ENCODE measurements at places on chromosomes 5 and 9.

DNA sequence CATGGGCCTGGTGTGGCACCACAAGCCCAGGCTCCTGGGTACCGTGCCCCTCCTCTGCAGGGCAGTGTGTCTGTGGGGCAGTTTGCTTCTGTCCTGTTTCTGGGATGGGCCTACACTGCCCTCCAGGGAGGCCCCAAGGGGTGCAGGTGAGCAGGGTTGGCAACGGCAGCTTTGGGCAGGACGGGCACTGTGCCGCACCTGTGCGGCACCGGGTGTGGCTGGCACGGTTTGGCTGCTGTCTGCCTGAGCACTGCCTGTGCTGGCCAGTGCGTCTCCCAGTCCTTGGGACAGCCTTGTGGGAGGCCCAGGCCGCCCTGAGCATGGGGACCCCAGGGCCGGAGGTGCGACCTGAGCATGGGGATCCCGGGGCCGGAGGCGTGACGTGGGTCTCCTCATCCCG is 37.2 kb downstream of the RXRA start:
- DNase-seq: no peak

DNA sequence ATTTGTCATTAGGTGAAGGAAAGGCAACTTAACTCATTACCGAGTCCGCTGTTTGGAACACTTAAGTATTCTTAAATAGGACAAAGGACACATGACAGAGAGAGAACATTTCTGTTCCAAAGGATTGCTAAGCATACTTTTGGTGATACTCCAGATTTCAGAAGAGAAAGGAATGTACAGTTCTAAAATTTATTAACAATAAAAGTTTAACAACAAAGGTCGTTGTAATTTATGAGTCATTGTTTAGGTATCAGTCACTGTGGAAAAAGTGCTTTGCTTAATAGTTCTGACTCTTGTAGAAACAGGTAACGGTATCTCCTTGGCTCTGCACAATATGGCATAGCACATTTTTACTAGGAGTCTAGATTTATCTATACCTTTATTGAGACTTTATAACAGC is 36.3 kb upstream of the PAM start:
- DNase-seq: no peak

GRCh38 chr9:14315875-14316601 is 2.1 kb upstream of the NFIB start:
- DNase-seq: no peak

- no peak for DNase-seq
Observed at GRCh38 chr9:120175031-120175430, 404.9 kb downstream of the CDK5RAP2 start.

- peak; percentile 80 for DNase-seq
Observed at GRCh38 chr5:174119468-174119881, 74.0 kb downstream of the NSG2 start.

GRCh38 chr5:29960323-29960722 is 1233.2 kb upstream of the CDH6 start:
- DNase-seq: no peak

GRCh38 chr9:19286634-19287188 is 56.2 kb downstream of the DENND4C start:
- DNase-seq: no peak

- peak; percentile 44 for DNase-seq
Observed at GRCh38 chr5:147483961-147484707, 25.7 kb downstream of the DPYSL3 start.

- DNase-seq: no peak
Observed at GRCh38 chr9:132730054-132731033, 60.1 kb downstream of the GTF3C4 start.

DNA sequence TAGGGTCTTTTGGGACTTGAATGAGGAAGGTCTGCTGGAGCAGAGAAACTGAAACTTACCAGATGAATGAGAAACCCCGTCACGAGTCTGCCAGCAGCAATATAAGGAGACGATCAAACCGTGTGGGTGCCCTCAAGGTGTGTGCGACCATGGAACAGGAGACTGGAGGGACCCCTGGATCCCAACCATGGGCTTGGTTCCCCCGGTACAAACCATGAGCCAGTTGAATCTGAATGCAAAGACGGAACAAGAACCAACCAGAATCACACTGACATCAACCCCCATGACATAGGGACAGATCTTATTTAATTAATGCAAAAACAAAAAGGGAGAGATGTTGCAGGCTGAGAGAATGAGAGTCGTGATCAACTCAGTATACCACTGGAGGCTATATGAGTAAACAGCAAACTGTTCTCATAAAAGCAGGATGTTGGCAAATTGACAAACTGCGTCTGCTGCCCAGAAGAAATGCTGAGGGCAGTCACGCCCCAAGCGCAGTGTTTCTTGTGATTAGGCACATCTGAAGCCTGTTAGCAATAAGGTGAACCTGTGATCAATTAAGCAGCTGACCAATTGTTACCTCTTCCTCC is 475.5 kb upstream of the ACO1 start:
- DNase-seq: no peak

DNA sequence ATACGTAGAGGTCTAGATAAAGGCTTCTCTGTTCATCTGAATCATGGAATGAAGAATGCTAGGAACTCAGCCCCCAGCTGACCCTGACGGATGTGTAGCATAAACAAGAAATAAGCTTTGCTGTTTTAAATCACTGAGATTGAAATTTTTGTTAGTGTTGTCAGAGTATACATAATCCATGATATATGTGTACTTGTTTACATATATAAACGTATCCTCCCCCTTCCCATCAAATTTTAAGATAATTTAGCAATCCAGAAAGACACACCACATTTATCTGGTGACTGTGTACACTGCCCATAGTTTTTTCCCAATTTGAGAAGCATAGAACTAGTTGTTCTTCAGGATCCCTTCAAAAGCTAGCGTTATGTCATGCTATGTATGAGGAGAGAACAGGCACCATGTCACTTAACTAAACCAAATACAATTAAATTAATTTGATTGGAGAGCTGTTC is 80.8 kb upstream of the OSMR start:
- DNase-seq: no peak

DNA sequence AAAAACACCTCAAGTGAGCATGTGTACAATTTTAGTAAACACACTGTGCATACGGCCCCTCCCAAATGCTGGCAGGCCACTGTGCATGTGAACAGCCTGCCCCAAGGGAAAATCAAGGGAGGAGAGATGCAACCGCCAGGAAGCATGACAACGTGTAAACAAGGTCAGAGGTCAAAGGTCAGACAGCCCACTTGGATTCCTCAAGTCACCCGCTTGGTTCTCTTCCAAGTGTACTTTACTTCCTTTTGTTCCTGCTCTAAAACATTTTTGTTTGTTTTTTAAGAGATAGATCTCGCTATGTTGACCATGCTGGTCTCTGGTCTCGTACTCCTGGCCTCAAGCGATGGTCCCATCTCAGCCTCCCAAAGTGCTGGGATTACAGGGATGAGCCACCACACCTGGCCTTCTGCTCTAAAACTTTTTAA is 126.7 kb upstream of the SHB start:
- DNase-seq: no peak

DNA sequence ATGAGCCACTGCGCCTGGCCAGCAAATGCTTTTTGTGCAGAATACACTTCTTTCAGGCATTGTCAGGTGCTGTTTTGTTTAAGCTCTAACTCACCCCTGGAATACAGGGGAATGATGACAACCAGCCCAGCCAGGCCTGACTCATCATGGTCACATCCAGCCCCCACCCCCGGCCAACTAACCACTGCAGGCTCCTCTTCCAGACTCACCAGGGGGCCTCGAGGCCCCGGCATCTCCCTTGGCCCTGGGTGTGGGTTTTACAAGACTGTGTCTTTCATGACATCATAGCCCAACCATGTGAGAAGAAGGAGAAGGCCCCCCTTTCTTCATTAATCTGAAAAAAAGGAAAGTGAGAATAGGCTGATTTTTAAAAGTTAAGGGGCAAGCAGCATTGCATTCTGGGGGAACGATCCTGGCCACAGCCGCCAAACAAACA is 35.5 kb downstream of the OLFML2A start:
- DNase-seq: no peak

DNA sequence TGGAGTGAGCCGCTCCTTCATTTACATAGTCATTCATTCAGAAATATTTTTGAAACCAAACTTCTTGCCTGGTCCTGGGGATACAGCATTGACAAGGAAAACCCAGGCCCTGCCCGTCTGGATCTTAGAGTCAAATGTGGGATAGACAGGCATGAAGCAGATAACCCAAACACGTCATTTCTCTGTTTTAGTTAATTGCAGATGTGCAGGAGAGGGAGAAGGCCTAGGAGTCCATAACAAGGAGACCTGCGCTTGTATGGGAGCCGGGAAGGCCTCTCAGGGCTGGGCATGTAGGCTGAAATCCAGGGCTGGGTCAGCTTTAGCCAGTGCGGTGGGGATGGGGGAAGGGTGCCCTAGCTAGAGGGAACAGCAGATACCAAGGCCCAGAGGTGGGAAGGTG is 43.3 kb downstream of the PRRX2 start:
- DNase-seq: no peak

- DNase-seq: no peak
Observed at GRCh38 chr9:14849851-14850250, 60.4 kb downstream of the FREM1 start.

GRCh38 chr9:15138357-15138686 is 168.7 kb downstream of the TTC39B start:
- no peak for DNase-seq

GRCh38 chr9:128412120-128412790 is 8.4 kb upstream of the CERCAM start:
- peak; percentile 90 for DNase-seq

DNA sequence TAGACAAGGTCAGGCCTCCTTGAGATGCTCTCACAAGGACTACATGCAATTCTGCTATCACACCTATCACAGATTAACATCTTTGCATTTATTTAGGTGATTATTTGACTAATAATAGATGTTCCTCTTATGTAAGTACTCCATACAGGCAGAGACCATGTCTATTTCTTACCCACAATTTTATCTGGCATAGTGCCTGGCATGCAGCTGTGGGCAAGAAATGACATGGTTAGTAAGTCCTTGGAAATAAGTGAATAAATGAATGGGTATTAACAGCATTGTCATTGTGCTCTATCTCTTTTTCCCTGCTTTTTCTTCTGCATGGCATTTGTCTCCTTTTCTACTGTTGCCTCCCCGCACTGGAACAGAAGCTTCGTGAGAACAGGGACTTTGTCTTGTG is 49.4 kb downstream of the SLC22A5 start:
- DNase-seq: no peak

DNA sequence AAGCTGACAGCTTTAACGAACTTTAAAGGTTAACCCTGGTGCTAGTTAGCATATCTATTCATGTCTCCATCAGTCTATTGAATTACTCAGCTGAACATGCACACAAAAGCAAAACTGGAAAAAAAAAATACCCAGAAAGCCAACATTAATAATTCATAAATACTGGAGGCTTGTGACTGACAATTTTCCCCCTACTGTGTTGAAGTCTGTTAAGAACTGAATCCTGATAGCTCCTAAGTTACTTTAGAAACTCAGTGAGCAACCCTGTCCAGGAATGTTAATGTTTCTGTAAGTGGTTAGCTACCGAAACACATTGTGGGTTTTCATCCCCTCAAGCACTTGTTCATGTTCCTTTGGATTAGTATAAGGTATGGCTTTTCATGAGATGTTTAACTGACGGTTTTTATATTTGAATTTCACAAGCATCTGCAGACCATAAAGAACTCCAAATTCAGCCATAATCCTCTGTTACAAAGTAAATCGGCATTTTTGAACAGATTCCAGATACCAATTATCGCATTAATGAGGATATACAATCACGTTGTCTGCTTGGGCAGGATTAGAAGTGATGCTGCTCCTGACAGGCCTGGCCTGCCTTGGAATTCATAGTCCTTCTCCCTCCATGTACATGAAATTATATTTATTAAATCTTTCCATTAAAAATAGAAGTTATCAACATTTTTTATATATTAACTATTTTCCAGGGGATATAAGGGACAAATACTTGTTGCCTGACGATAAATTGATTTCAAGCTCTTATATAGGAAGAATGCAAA is 331.2 kb downstream of the TLE4 start:
- no peak for DNase-seq

DNA sequence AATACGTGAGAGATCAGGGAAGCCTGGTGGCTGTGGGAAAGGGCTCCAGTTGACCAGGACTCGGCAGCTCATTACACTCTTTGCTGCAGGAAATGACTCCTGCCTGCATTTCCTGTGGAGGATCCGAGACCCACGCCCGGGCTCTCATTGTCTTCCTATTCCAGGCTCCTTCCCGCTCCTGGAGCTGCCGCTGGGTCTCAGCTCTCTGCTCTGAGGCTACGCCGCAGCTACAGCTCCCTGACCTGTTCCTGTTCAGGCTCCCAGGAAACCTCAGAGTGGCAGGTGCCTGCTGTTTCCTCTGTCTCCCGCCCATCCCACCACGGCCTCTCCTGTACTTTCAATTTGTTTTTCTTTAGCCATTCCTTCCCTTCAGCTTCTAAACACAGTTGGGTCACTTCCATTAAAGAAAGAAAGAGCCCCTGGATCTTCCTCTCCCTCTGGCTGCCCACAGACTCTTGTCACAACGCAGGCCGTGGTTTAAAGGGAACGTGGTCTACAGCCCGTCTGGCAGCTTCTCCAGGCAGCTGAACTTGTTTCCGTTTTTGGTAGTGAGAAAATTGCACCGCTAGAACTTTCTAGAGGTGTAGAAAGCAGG is 71.5 kb downstream of the IL6ST start:
- peak; percentile 28 for DNase-seq

GRCh38 chr5:89536020-89536419 is 653.0 kb upstream of the MEF2C start:
- DNase-seq: no peak

DNA sequence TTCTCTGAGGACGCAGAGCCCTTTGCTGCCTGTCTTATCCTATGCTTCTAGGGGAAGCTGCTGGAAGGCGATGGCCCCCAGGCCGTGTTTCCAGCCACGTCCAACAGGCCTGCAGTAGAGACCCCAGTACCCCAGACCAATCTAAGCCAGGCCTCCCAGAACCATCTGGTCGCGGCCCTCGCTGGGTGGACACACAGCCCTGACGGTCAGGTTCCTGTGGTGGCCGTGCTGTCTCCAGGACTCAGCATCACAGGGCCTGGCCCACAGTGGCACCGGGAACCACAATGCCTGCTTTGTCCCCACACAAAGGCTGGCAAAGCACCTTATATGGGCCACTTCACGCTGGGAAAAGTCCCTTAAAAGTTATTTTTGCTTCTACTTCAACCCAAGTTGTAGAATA is 44.5 kb downstream of the SEMA4D start:
- peak; percentile 90 for DNase-seq

DNA sequence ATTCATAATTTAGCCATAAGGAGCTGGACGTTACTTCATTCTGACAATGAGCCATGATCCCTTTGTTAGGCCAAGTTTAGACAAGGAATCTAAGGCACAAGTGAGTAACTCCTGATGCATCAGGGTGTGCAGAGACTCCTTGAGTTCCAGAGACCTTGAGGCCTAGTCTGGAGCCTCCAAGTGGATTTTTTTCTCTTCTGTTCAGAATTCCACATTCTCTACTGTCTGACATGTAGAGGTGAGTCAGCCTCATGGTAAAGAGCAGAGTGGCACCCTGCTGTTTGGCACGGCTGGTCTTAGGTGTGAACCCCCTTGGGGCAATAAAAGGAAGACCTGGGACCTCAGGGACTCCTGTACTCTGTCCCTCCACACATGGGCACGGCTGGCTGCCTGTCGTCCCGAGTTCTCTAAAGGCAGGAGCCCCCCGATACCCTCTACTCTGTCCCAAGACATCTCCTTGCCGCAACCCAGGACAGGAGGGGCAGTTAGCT is 22.0 kb upstream of the TGFBI start:
- no peak for DNase-seq

All from Ammon's horn (tissue), 1 donor.